Astrocyte (in vitro differentiated cells and primary cell): ENCODE measurements at places on chromosomes 6 and 20.

- DNase-seq, result peak; percentile 72
Measured at GRCh38 chr6:142400495-142400894, 98.7 kb downstream of the ADGRG6 start.

DNA sequence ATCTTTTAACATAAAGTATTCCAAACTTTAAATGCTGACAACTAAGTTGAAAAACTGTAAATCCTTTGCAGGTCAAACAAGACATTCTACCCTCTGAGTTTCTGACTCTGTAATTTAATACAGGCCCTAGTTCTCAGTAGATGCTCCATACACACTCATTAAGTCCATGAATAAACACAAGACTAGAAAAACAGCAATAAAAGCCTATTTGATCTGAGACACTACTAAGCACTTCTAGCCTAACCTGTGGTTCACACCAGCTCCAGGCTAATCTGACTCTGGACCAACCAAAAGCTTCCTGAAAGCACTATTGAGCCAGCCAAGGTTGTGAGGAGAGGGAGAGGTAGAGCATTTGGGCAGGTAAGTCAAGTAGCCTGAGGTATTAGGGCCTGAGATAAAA, 103.9 kb downstream of the EPM2A start:
- DNase-seq, result no peak

- DNase-seq, result no peak
Measured at GRCh38 chr6:44297063-44298038, 15.8 kb downstream of the AARS2 start.

GRCh38 chr6:77987035-77987384, 334.2 kb downstream of the MEI4 start:
- DNase-seq, result no peak

- peak; percentile 96 for DNase-seq
Measured at GRCh38 chr6:155154158-155154830, 109.5 kb upstream of the CLDN20 start.

DNA sequence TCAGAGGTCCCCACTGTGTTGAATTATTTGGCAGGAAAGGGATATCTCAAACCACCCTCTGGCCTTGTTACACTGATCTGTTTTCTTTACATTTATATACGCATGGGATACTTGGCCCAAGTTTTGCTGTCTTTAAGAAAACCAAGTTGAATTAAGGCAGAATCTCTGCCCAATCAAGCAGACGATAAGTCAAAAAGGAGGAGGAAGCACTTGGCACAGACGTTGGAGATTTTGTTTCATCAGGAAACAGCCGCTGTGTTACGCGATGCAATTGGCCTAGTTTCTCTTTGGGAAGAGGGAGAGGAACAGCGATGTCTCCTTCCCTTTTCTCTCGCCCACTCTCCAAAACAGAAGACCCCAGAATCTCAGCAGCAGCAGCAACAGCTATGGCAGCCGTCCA, 20.2 kb upstream of the NAA20 start:
- DNase-seq, result no peak

DNA sequence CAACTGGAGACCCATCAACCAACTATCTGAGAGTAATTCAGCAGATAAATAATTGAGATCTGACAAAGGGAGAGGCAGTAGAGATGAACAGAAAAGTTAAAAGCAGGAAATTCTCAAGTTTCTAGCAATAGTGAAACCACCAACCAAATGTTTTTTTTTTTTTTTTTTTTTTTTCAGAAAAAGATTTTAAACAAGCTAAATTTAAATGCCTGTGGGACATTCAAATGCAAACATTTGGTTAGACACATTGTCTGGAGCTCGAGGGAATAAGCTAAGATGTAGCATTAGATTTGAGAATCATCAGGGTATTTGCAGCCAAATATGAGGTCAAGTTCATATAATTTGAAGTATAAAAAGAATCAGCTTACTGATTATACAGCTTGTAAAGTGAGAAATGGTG, 16.4 kb downstream of the RANBP9 start:
- DNase-seq, result peak; percentile 37

- DNase-seq, result no peak
Measured at GRCh38 chr20:46619445-46619844, 31.8 kb downstream of the SLC13A3 start.

GRCh38 chr6:113149511-113149910, 707.6 kb upstream of the MARCKS start:
- peak; percentile 0 for DNase-seq

- no peak for DNase-seq
Measured at GRCh38 chr6:7529141-7529540, 12.3 kb upstream of the DSP start.

- DNase-seq, result no peak
Measured at GRCh38 chr6:79762370-79762769, 131.2 kb downstream of the SH3BGRL2 start.

DNA sequence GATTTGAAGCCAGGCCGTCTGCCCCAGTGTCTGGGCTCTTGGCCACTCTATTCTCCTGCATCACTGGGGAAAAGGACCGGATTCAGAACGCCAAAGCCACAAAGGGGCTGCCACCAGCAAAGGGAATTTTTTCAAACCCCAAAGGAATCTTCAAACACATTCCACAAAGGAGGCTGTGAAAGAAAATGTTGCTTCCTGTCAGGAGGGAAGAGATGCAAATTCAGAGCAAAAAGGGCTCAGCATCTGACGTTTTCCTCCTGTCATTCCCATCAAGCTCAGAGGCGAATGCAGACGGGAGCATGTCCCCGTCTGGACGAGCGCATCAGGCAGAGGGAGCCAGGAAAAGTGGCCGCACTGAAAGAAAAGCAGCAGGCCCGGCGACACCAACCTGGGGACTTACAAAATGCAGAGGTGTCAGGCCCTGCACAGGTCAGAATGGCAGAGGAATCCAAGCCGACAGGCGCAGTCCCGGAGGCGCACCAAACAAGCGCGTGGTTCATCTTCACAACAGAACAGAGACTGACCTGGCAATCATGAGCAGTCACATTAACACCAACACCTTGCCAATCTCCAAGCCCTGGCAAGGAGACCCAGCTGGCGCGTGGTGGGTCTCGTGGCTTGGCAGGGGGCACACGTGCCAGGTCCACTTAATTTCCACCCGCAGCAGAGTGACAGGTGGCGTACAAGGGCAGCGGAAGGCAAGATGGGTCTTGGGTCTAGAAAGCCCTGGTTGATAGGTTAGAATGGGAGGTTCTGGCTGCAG, 62.8 kb downstream of the GRM4 start:
- no peak for DNase-seq

GRCh38 chr6:32953775-32954174, 878 bp upstream of the HLA-DMA start:
- no peak for DNase-seq

- no peak for DNase-seq
Measured at GRCh38 chr6:93568169-93568568, 148.8 kb upstream of the EPHA7 start.

DNA sequence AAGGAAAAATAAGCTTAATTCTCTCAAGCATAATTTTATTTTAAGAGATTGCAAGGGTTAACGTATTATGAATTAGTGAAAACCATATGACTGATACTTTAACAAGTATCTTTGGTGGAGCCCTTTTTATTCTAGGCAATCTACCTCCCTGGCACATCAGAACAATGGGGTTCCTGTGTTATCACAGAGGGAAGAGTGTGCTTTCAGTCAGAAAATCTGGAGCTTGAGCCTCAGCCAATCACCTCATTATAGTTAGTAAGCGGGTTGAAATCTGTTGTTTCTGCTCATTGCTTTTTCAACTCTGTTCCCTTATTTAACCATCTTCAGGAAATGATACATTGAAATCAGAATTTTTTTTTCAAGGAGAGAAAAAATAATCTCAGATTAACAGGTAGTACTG, 391 bp downstream of the ADGRF1 start:
- no peak for DNase-seq

DNA sequence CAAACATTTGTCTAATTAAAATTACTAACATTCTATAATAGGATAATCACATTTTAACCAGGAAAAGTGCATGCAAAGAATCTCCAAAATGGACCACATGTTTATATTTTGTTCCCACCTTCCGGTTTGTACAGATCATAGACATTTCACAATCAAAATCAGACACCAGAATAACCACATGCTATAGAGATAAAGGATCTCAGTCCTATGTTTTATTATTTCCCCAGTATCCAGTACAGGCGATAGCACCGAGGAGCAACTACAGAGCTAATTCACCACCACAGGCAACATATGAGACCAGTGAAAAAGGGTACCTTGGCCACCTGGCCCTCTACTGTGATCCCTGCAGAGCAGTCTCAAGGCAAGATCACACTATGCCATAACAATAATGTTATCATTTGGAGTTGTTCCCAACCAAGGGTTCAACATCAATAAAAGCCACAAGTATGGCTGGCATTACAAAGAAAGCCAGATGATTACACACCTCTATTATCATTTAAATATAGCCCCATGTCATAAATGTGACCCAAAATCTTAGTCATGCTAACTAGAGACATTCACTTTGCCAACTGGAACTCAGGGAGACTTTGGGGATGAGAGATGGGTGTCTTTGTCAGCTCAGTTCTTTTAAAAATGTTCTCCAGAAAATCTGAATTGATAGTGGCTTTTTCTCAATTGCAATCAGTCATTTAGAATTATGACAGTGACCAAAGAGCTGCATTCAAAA, 46.7 kb downstream of the RALGAPA2 start:
- no peak for DNase-seq

DNA sequence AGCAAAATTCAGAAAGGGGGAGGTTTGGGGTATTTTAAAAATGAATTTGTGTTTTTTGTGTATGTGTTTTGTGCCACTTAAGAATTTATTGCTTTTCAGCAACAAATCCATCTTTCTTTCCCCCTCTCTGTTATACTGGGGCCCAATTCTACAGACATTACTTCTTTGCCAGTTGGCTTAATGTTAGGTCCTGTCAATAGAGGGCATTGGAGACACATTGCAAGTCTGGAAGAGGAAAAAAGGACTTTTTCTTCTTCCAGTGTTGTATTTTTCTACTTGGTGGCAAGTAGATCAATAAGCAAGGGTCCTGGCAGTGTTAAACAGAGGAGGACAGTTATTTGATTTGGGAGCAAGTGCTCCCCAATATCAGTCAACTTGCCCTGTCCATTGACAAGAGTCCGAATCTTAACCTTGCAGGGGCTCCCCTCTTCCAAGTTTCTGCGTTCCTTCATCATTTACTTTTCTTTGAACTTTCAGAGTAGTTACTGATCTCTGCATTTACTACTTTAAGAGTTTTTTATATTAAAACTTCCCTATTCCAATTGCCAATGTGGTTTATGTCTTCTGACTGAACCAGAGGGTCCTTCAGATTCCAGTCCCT, 23.4 kb downstream of the SCML4 start:
- no peak for DNase-seq

GRCh38 chr6:29886701-29887100, 55.6 kb upstream of the HLA-A start:
- no peak for DNase-seq

- no peak for DNase-seq
Measured at GRCh38 chr20:33181482-33182093, 13.6 kb downstream of the BPIFA2 start.

- DNase-seq, result no peak
Measured at GRCh38 chr20:3367089-3367488, 40.4 kb downstream of the DNAAF9 start.

DNA sequence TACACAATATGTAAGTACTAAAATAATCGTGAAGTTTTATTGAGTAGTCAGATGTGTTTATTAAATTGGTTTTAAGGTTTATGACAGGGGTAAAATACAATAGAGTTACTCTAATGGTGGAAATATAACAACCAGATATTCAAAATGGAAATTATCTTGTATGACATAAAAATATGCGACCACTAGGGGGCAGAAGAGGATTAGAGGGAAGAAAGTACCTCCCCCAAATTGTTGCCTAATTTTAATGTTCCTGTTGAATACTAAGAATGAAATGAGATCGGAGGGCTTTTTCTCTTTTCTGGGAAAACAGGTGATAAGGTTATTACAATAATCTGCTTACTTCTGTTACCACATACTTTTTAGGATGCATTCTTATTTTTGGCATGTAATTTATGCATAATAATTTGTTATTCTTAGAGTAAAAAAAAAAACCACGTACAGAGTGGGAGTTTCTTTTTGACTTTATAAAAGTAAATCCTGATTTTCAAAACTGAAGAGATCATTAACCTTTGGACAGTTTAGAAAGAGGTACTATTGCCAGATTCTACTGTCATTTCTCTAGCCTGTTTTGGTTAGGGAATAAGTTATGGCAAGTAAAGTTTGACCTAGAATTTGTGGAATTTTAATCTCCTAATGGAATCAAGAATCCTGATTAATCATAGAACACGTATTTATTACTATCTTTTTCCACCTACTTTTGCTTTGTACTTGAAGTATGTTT, 159.2 kb downstream of the CD109 start:
- peak; percentile 38 for DNase-seq

DNA sequence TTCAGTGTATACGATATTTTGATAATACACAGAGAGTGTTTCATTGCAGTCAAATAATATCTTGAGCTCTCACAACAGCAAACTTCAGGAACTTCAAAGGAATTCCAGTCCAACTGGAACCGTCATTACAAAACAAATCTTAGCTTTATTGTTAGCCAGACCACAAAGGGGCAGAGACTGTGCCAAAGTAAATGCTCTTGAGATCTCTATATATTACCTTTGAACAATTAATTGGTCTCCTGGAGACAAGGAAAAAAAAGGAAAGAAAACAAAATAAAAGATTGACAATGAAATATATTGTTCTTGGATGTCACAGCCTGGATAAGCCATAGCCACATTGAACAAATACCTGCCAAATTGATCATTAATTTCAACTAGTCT, 70.0 kb downstream of the FOXC1 start:
- DNase-seq, result peak; percentile 68

- no peak for DNase-seq
Measured at GRCh38 chr20:45211569-45212474, 5.0 kb downstream of the SEMG1 start.

GRCh38 chr6:15411766-15412165, 165.9 kb downstream of the JARID2 start:
- DNase-seq, result no peak

GRCh38 chr6:158625881-158626305, 18.6 kb downstream of the DYNLT1 start:
- no peak for DNase-seq

GRCh38 chr6:167027772-167028171, 28.6 kb downstream of the CEP43 start:
- no peak for DNase-seq

DNA sequence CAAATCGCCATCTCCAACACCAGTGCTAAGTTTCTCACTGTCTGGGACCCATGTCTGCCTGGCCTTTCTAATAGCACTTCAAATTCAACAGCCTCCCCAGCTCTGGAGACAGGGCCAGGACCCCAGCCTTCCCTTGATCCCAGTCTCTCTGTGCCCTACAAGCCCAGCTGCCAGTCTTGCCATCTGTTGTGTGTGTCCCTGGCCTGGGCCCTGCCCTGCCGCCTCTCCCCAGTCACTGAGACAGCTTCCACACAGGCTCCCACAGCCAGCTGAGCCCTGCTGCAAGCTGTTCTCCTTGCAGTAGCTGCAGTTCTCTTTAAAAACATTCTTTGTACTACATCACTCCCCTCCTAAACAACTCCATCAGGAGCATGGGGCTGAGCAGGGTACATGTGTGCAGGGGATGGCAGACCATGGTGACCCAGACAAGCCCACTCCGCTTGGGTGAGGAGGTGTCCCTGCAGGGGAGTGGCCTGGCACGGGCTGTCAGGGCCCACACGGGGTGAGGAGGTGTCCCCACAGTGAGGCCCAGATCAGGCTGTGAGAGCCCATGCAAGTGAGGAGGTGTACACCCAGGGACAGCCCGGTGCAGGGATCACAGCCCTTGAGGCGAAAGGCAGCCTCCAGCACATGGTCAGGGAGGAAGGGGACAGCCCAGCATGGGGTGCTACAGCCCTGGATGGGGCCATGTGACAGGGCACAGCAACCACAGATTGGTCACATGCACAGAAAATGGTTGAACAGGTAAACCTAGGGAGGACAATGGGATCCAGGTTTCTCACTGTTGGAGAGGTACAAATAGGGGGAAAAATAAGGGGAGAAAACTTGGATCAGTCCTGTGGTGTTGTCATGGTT, 16.2 kb downstream of the CST7 start:
- no peak for DNase-seq
